Anterior cingulate cortex (tissue), 58 donors: ENCODE measurements at places on chromosomes 1 and 21.

GRCh38 chr1:203926025-203926540, 64.7 kb downstream of the SNRPE start:
- DNase-seq = no peak

- DNase-seq = no peak
These were observed 157.0 kb upstream of the GREM2 start for GRCh38 chr1:240768979-240769378.

DNA sequence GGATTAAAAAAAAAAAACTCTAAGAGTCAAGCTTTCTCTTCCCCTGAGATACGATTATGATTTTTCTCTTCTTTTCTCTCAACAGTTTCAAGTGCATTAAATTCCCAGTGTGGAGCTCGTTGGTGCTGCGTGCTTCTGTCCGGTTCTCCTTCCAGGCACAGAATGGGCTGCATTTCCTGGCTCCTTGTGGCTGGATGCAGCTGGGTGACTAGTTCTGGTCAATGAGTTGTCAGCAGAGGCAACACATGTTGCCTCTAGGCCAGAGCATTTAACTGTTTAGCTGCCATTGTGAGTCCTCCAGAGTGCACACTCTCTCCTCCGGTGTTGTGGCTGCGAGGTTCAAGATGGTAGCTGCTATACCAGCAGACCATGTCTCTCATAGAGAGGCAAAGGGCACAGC, 312.9 kb downstream of the RRAGC start:
- DNase-seq = no peak

GRCh38 chr1:46474570-46474969, 15.1 kb upstream of the DMBX1 start:
- DNase-seq = no peak

DNA sequence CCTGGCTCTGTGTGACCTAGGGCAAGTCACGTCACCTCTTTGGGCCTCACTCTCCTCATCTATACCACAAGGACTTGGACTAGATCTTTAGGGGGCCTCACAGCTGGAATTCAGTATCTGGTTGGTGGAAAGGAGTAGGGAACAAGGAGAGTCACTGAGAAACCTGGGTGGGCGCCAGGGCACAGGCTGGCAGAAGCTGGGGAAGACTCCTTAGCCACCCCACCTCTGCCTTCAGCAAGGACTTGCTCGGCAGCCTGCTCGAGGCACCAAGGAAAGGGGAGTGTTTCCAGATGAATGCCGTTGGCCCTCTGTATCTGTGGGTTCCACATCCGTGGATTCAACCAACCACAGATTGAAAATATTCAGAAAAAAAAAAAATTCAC, 1.2 kb upstream of the OPTC start:
- DNase-seq = no peak

DNA sequence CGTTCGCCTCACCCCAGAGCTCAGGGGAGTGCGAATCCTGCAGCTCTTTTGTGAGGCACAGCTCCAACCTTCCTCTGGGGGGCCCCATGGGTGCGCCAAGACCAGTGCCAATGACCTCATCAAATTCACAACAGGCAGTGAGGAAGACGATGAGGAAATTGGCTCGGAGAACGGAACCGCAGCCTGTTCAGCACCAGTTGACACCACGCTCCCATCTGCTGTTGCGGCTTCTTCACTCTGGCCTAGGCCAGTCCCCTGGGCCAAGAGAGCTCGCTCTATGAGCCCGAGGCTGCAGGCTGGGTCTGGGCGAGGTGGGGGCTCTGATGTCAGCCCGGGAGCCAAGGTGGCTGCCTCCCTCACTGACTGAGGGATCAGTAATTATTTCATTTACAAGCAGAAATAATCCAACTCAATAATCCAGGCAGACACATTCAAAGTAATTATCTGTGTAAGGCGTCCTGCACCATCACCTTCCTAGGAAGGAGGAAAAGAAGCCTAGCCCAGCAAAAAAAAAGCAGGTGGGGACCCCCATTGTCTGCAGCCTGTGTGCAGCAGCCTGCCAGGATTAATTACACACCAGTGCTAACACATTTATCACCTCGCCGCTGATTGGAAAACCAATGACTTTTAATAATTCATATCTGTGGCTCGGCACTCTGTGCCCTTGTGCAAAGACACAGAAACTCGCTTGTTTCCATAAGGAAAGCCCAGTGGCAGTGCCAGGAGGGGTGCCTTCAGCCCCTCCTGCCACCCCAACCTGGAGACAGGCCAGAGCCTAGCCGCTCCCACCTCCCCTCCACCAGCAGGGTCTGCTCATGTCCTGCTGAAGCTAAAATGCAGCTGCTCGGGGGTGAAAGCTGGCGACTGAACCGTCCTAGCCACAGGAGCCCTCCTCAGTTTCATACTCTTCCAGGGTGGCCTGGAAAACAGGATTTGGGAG, 1.9 kb downstream of the PLEKHA6 start:
- no peak for DNase-seq

DNA sequence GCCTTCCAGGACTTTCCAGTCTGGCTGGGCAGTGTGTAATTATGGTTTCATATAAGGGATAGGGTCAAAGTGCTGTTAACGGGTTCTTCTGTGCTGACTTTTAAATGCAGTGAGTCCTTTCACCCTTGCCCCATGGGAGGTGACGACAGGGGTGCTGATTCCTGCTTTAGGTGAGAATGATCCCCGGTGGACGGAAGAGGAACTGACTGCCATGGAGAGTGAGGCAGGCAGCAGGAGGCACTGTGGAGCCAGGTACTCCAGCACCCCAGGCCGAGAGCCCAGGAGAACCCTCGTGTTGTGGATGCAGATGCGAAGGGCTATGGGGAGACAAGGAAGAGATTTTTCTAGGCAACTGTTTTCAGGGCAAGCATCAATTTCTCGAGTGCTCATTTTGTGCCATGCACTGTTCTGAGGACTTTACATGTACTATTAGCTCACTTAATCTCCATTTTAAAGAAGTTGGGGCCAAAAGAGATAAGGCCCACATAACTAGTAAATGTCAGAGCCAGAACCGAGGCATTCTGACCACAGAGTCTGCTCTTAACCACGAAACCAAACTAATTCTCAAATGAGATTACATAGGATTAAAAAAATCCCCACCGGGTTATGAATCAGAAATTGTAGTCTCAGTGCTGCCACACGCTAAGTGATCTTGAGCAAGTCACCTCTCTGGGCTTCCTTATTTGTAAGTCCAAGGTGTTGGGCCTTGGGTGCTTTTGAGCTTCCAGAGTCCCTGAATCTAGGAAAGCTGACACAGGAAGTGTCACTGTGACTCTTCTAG, 28.2 kb downstream of the STPG1 start:
- DNase-seq = no peak

DNA sequence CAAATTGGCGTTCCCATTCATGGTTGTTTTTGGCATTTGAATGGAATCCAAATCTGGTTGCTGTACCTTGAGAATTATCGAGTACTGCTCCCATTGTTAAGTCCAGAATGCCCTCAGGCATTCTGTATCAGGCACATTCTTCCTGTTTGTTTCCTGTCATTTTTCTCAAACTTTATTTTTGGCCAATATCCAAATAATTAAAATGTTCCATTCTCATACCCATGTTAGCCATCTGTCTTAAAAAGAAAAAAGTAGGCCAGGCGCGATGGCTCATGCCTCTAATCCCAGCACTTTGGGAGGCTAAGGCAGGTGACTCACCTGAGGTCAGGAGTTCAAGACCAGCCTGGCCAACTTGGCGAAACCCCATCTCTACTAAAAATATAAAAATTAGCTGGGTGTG, 29.3 kb upstream of the SHISA4 start:
- DNase-seq = no peak

DNA sequence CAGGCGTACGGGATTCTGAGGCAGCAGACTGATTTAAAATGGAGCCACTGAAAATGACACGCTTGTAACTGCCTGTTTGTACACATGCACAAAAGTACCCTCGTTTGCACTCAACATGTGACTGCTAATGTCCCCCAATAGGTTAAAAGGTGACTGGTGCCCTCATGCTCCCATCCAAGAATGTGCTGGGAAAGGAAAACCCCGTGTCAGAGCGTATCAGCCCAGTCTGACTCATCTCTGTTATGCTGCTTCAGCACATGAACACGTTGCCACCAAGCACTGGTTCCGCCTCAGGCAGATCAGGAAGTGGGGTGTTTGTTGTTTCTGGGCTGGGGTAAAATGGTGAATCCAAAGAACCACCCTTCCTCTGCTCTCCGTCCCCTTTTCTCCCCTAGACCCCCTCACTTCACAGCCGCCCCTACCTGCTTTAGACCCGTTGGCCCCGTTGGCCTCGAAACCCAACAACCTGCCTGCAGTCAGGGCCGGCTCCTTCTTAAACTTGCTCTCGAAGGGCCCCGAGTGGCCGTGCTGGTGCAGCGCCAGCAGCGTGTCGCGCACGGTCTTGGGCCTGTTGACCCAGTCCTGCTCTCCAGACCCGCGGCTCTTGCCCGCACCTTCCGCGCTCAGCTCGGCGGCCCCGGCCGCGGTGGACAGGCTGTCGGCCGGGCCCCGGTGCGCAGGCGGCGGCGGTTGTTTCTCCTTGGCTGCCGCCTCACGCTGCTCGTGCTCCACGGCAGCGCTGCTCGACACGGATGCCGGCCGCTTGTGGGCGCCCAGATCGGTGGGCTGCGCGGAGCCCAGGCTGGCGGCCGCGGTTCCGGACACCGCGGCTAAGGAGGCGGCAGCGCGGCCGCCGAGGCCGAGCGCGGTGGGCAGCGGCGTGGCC, 1.7 kb downstream of the IRF2BP2 start:
- peak; percentile 35 for DNase-seq

- no peak for DNase-seq
These were observed 52.6 kb downstream of the TRABD2B start for GRCh38 chr1:47944561-47944960.

GRCh38 chr1:204685236-204686006, at the start of gene LRRN2:
TSS of gene LRRN2 (minus strand) at chr1:204685738. CDS start at chr1:204619992, 65,746 bp downstream.
- DNase-seq = no peak

DNA sequence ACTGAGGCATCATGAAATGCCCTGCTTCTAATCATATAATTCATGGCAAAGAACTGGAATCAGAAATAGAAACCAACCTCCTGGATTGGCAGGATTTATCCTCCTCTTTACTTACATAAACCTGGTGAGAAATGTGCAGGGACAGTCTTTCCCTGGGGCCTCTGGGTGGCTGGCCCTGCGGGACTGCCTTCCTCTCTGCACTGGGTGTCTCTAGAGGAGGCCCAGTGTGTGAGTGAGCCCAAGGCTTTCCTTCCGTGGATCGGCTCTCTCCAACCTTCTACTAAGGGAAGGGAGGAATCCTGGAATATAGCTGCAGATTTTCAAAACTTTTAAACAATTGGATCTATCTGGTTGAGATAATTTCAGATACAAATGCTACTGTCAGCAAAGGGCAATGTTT, 11.4 kb upstream of the ATP1A1 start:
- no peak for DNase-seq

- no peak for DNase-seq
These were observed 37.6 kb upstream of the SAMSN1 start for GRCh38 chr21:14583629-14584255.

DNA sequence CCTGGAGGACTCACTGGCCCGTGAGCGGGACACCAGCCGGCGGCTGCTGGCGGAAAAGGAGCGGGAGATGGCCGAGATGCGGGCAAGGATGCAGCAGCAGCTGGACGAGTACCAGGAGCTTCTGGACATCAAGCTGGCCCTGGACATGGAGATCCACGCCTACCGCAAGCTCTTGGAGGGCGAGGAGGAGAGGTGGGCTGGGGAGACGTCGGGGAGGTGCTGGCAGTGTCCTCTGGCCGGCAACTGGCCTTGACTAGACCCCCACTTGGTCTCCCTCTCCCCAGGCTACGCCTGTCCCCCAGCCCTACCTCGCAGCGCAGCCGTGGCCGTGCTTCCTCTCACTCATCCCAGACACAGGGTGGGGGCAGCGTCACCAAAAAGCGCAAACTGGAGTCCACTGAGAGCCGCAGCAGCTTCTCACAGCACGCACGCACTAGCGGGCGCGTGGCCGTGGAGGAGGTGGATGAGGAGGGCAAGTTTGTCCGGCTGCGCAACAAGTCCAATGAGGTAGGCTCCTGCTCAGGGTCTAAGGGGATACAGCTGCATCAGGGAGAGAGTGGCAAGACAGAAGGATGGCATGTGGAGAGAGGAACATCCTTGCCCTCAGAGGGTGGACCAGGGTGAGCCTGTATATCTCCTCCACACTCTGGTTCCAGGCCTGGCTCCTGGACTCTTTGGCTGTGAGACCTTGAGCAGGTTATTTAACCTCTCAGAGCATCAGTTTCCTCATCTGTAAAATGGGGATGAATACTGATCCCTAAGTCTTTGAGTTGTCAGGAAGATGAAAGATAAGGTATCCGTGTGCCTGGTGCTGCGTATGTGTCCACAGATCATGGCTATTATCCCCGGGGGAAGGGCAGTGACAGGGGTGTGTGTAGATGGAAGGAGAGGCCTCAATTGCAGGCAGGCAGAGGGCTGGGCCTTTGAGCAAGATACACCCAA, 17.2 kb upstream of the SEMA4A start:
- DNase-seq = no peak

- DNase-seq = no peak
These were observed 29.5 kb downstream of the PLPPR5 start for GRCh38 chr1:98975113-98975512.

DNA sequence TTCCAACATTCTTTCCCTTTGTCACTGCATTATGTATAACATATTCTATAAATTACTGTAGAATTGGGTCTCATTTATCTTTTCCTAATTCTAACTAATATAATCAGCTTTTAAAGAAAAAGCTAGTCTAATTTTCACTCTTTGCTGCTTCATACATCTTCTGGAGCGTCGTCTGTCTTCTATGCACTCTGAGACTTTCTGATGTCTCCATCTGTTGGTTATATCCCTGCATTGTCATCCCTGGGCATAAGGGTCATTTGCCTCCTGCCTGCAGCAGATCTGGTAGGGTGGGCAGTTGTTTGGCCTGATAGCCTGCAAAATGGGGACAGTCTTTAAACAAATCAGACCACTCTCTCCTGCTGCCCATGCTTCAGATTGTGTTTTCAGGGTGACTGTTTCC, 40.8 kb upstream of the DYNLT5 start:
- DNase-seq = no peak

DNA sequence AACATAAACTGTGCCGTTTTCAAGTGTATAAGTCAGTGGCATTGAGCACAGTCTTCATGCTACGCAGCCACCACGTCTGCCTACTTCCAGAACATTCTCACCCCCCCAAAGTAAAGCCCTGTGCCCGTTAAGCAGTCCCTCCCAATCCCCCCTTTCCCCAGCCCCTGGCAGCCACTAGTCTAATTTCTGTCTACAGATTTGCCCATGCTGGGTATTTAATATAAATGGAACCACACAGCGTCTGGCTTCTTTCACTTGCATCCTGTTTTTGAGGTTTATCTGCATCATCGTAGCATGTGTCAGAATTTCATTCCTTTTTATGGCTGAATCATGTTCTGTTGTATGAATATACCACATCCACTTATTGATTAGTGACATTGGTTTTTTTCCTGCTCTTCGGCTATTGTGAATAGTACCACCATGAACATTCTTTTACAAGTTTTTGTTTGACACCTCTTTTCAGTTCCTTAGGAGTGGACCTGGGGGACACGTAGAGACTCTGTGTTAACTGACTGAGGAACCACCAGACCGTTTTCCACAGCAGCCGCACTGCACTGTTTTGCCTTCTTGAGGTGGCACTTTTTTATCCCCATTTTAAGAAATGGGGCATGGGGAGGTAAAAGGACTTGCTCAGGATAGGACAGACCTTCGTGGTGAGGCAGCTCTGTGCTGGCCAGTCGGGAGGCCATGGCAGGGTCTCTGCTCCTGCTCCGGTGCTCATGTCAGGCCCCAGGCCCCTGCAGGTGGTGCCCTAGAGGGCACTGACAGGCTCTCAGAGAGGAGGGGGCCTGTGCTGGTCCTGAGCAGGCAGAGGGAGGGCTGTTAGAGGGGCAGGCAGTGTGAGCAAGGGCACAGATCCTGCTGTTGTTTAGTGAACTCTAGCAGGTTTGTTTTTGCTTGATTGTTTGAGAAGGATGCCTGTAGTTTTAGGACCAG, 123.8 kb downstream of the PCBP3 start:
- no peak for DNase-seq

GRCh38 chr21:43343992-43344886, 82.7 kb downstream of the SIK1 start:
- DNase-seq = no peak
